GM06990 (cell line): ENCODE measurements at places on chromosomes 3 and 15.

- DNase-seq = no peak
These were observed 4.7 kb downstream of the NR1D2 start for GRCh38 chr3:23949784-23950183.

- no peak for DNase-seq
These were observed 46.6 kb upstream of the CD47 start for GRCh38 chr3:108137460-108137814.

DNA sequence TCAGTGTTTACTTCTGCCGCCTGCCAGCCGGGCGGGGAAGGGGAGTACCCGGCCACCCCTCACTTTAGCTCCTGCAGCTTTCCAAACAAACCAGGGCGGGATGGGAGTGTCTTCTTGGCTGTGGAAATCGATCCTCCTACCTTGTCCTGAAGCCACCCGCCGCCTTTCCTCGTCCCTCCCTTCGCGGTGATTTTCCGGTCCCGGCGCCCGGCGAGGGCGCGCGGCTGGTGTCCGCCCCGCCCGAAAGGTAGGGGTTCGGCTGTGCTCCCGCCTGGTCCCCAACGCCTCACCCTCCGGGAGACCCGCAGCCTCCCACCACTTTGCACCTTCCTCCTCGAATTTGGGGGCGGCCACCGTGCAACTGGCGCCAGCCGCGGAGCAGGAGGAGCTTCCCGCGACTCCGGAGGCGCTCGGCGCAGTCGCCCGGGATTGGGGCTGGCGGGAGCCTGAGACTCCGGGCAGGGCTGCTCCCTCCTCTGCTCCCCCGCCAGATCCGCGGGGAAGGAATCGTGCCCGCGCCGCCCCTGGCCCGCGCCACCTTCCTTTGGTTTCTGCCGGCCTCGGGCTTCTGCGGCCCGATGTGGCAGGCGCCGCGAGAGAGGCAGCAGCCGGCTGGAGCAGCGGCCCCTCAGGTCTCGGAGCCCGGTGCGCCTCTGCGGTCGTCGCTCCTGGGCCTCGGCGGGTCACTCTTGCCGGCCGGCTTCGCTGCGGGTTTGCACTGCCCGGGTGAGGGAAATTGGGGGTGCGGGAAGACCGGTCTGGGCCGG, 30.7 kb upstream of the ST3GAL6 start:
- peak; percentile 73 for DNase-seq

DNA sequence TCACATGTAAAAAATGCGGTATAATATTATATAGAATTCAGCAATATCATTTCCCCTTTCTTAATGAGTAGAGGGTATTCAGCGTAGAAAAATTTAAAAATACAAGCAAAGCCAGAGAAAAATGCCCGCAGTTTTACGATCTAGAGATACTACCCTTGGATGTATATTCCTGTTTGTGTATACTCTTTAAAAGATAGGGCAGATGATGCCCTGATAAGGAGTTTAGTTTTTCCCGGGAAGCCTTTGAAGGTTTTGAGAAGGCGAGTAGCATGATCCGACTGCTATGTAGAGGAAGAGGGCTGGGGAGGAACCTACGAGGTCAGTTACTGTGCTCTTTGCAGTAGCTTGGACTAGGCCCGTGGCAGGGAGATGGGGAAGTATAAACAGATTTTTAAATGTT, 1.2 kb downstream of the YEATS2 start:
- no peak for DNase-seq

DNA sequence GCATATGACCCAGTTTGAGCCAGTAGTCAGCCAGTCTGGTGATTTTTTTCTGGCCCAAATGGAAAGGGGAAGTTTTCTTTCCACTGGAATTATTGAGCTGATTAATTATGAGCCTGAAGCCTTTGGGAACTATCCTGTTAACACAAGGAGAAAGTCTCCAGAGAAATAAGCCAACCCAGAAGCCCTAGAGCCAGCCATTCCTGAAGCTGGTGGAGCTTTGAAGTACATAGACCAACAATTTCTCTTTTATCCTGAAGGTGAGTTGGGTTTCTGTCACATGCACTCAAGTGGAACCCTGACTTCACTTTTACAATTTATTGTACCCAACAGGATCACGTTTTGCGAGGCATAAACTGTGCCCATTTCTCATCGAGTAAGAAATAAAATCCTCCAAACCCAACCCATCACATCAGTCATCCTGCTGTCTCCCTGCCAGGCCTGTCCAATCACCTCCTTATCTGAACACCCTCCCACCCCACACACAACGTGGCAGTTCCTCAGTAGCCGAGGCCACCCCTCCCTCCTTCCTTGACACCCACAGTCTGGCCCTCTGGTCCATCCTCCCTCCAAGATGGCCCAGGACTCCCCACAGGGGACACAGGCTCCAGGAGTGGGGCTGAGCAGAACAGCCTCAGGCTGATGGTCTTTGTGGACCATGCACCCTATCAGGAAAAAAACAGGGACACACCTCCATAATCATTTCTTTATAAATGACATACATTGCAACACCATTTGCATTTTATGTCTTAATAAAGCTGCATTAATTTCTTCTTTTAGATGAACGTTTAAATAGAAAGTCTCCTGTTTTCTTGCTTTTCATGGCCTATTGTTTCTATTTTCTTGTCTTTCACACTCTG, 55.7 kb upstream of the GATA2 start:
- no peak for DNase-seq

- no peak for DNase-seq
These were observed 21.4 kb downstream of the CCDC12 start for GRCh38 chr3:46955157-46955556.

DNA sequence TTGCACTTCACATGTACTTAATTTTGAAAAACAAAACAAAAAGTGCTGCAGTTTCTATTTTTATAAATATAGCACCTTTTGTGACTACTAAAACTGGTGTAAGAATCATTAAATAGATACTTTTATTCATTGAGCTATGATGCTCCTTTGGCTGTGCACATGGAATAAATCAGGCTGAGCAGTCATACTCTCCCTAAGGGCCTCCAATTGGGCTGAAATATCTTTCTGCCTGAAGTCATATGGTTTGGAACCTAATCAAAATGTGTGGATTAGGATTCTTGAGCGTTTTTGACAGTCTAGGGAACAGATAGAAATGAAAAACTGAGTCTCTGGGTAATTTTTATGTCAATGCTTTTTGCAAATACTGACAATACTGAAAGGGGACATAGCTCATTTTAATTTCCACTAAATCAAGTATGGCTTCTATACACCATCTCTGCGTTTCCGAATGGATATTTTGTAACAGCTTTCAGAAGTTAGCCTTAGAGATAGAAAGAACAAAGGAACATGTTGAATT, 392.2 kb upstream of the ROBO1 start:
- no peak for DNase-seq

DNA sequence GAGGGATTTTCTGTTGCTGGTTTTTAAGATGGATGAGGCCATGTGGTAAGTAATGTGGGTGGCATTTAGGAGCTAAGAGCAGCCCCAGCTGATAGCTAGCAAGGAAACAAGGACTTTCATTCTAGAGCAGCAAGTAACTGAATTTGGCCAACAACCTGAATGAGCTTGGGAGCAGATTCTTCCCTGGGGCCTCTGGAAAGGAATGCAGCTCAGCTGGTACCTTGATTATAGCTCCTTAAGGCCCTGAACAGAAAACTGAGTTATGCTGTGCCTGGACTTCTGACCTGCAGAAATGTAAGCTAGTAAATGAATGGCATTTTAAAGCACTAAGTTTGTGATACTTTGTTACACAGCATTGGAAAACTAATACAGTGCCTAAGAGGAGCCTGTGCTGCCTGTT, 565.5 kb downstream of the PDCD6IP start:
- no peak for DNase-seq

DNA sequence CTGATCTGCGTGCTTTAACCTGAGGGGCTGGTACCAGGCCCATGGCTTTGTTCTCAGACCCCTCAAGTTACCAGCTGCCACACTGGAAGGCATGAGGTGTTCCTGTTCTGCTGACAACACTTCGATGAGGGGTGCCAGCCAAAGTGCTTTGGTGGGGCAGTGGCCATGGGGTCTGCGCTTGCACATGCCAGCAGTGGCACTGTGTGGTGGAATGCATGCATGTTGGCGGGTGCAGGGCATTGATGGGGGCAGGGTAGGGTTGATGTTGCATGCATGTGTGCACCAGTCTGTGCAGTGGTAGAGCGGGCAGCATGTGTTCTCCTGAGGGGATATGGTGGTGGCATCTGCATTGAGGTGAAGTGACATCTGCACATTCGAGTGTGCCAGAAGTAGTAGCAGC, 497.0 kb downstream of the SQOR start:
- no peak for DNase-seq

GRCh38 chr3:12302564-12302963, 13.7 kb downstream of the PPARG start:
- no peak for DNase-seq

DNA sequence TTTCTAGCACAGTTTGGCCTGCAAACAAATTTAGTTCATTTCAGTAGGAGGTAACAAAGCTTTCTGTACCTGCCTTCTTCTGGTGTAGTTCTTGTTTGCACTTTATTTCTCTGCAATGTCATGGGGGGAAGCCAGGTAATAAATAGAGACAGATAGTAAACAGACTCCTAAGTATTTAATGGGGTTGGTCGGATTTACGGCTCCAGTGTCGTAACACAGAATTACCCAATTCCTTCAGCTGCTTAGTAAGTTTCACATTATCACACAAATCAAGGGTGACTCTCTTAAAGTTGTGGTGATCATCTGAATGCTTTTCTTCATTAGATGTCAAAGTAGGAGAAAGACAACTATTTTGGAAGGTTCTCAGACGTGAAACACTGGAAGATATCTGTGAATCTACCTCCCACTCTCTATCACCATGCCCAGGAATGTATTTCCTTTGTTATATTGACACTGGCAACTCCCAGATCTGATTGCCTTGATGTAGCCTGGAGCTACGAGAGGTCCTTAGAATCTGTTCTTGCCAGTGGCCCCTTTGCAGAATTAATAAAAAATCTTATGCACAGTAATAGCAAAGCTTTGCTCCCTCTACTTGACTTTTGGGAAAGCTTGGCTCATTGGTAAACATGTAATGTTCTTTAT, 25.0 kb upstream of the TMC3 start:
- no peak for DNase-seq

- no peak for DNase-seq
These were observed 27.6 kb downstream of the MEX3B start for GRCh38 chr15:82018201-82018600.

GRCh38 chr15:89230277-89230676, 8.9 kb upstream of the RLBP1 start:
- DNase-seq = no peak

DNA sequence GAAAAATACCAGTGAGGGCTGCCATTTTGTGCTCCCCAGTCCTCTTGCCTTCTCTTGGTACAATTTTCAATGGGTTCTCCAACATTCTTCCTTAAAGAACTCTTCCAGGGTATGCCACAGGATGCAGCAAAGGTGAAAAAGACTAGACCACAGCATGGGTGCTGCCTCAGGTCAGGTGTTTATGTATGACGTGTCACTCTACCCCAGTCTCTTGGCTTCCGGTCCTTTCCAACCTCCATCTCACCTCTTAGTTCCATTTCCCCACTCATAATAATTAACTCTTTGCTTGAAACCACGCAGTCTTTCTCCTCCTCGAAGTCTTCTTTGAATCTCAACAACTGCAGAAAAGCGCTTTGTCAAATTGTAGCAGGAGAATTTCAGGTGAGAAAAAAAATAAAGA, 104.7 kb upstream of the TBC1D5 start:
- DNase-seq = no peak

- no peak for DNase-seq
These were observed 42.9 kb upstream of the DIPK2A start for GRCh38 chr3:143928541-143929255.

- DNase-seq = no peak
These were observed 810.5 kb upstream of the NECTIN3 start for GRCh38 chr3:110261141-110261540.

- DNase-seq = peak; percentile 73
These were observed 1.8 kb downstream of the PRKCD start for GRCh38 chr3:53162672-53163443.

DNA sequence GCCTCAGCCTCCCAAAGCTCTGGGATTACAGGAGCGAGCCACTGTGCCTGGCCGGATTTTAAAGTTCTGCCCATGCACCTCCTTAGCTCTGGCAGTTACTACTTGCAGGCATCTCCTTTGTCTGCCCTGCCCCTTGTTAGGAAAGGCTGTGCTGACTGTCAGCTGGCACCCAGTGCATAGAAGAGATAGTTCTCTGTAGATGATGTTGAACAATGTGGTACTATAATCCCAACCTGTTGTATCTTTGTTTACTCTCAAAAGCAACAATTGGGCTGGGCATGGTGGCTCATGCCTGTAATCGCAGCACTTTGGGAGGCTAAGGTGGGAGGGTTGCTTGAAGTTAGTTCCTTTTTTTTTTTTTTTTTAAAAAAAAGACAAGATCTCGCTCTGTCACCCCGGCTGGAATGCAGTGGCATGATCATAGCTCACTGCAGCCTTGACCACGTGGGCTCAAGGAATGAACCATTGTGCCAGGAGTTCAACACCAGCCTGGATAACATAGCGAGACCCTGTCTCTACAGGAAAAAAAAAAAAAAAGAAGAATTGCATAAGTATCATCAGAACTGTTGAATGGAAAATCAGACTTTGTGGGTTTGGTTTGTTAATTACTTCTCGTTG, 30.6 kb downstream of the FLNB start:
- DNase-seq = no peak

DNA sequence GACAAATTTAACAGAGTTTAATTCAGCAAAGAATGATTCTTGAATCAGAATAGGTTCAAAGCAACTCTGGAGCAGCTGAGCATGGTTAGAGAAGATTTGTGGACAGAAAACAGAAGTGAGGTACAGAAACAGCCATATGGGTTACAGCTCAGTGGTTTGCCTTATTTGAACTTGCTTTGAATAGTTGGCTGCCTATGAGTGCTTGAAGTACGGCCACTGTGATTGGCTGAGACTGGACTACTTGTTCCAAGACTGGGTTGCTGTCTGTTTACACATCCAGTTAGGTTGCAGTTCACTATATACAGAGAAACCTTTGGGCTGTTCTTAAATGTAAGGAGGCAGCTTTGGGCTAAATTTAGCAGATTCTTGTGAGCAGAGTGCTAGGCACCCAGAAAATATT, 79.4 kb upstream of the CADPS start:
- DNase-seq = no peak

- DNase-seq = no peak
These were observed 54.2 kb upstream of the AMOTL2 start for GRCh38 chr3:134428401-134428800.

DNA sequence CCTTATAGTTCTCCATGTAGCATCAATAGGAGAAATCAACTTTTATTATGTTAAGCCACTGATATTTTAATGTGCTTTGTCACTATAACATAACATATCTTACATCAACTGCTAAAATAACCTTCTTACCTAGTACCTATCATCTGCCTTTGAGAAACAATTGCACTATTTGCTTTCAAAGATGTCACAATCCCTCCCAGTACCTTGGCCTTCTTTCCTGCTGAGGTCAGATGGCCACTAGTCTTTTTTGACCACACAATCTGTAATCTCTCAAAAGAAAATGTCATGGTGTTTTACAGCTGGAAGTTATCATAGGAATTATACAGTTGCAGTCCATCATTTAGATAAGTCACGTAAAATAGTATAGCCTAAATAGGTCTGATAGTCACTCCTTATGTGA, 247.5 kb upstream of the SLITRK3 start:
- no peak for DNase-seq
